CD14-positive monocyte (primary cell): ENCODE measurements at places on chromosomes 6 and 20.
A peak's percentile ranks its signal among the peaks of the same experiment; 100 is the strongest.

DNA sequence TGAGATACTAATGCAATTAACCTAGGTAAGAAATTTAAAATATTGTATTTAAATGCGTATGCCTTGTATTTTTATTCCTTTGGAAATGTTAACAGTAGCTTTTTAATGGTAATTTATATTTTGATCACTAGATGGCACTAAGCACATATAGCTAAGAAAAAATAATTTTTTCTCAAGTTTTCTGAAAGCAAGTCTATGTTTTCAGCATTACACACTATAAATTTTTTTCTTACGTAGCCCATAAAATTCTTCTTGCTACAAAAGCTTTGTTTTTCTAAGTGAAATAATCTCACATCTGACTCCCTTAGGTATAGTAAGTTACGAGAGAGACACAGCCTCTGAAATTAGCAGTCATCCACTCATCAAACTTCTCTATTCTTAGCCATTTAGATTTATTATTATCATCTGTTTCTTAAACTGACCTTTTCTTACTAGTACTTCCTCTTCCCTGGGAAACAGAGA lies 35.7 kb downstream of the TSPYL4 start:
- DNase-seq = peak; percentile 9

GRCh38 chr6:44920952-44921491 lies 407.1 kb upstream of the RUNX2 start:
- DNase-seq = peak; percentile 48

- no peak for DNase-seq
These were observed 56.0 kb downstream of the CLIC5 start for GRCh38 chr6:45959534-45960145.

DNA sequence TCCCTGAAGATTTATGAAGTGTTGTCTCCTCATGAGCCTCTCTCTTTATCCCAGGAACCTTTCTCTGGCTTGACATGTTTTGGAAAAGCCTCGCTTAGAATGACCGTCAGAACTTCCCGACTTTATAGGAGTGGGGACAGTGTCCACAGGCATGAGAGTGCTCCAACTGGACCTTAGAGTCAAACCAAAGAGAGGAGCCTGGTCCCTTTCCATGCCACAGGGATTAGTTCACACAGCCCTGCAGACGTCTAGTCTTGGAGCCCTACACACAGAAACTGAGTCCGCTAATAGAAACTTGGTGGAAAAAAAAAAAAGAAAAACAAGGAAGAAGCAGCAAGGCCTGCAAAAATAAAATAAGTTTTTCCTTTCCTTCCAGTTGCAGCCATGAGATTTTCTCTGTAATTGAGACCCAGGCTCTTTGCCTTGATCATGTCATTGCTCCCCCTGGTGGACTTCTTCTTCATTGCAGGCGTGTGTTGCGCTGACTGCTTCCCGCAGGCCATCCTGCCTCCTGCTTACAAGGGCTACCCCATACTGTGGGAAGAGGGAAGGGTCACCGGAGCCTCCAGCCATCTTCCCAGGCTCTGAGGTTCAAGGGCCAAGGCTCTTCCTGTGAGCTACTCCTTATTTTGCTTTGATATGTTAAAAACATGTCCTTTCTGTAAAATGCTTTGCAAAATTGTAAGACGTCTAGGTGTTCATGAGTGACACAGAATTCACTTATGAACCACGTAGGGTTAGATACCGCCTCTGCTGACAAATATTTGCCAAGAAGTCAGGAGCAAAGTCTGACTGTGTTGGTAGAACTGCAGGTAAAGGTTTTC lies 201.0 kb downstream of the UST start:
- peak; percentile 52 for DNase-seq

- DNase-seq = no peak
These were observed 130.7 kb upstream of the SIM1 start for GRCh38 chr6:100595456-100595855.

GRCh38 chr6:5119090-5119951 lies 34.2 kb downstream of the PPP1R3G start:
- DNase-seq = no peak

DNA sequence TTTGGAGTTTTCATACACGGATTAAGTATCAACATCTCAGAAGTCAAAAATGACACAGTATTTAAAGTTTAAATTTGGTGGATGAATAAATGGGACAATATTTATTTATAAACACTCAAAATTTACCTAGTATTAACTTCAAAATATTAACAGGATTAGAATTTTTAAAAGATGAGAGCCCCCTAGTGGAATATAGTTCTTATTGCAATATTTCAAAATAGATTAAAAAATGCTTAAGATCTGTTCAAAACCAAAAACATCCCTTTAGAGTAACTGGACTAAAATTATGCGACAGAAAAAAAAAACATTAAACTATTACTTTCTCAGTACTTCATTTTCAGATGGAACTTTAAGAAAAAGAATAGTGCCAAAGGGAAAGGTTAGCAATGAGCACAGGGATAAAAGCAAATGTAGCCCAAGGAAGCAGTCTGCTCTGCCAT lies 56.6 kb downstream of the SNX14 start:
- peak; percentile 14 for DNase-seq

DNA sequence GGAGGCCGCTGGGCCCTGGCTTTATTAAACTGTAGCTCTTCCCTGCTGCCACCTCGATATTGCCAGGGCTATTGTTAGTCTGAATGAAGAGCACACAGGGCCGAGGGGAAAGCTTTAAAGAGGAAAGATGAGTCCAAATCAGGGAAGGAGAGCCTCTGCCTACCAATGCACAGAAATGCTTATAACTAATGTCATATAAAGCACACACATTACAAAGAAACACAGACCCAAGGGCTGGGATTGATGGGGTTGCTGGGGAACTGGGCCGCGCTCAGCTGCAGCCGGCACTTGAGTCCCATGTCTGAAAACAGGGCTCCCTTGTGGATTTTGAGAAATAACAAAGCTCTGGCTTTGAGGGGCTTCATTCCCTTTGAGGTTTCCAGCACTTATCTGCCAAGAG lies 232.6 kb downstream of the CD83 start:
- DNase-seq = no peak

- DNase-seq = no peak
These were observed 42.2 kb upstream of the SMAP1 start for GRCh38 chr6:70625436-70625835.

DNA sequence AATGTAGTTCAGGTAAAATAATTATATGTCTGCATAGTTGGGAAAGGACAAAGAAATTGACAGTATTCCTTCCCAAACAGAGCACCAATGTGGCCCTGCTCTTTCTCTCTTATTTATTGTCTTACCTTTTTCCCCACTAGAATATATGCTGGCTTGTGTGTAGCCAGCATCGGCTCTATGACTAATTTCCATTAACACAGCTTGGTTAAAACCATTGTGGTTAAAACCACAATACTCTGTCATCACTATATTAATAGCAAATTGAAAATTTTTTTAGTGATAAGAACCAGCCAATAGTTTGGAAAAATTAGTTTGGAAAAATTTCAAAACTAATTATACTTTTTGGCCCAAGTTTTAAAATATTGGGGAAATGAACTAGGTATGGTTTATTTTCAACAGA lies 535.1 kb downstream of the UTRN start:
- no peak for DNase-seq

GRCh38 chr6:4941782-4942672 lies 61.8 kb downstream of the RPP40 start:
- DNase-seq = peak; percentile 15

GRCh38 chr20:4560667-4561066 lies 161.0 kb upstream of the PRND start:
- DNase-seq = no peak

DNA sequence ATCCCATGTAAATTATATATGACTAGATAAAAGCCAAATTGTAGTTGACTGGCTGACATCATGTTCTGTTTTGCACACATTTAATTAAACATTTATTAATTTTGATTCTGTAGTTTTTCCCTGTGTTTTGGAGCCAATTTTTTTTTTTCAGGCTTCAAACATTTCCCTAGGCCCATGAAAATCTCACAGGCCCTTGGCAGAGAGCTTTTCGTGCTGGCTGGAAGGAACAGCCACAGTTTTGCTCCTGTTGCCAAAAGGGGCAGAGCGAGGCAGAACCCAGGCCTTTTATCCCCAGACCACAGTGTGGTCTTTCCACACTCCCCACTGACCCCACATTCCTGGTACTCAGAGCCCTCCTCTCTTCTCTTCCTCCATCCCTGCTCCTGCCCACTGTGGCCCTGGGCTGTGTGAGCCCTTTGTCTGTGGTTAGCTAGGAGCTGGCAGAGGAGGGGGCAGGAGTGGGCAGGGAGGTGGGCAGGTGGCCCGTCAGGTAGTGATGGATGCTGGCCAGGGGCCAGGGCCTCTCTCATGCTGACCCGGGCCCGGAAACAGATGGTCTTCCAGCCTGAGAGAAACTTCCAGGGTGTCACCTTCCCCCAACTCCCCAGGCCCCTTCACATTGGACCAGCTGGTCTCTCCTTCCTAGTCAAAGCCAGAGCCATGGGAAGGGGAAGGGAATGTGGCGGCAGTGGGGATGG lies 19.4 kb upstream of the CCM2L start:
- DNase-seq = no peak

- DNase-seq = no peak
These were observed 49.5 kb upstream of the TULP4 start for GRCh38 chr6:158262755-158263154.

DNA sequence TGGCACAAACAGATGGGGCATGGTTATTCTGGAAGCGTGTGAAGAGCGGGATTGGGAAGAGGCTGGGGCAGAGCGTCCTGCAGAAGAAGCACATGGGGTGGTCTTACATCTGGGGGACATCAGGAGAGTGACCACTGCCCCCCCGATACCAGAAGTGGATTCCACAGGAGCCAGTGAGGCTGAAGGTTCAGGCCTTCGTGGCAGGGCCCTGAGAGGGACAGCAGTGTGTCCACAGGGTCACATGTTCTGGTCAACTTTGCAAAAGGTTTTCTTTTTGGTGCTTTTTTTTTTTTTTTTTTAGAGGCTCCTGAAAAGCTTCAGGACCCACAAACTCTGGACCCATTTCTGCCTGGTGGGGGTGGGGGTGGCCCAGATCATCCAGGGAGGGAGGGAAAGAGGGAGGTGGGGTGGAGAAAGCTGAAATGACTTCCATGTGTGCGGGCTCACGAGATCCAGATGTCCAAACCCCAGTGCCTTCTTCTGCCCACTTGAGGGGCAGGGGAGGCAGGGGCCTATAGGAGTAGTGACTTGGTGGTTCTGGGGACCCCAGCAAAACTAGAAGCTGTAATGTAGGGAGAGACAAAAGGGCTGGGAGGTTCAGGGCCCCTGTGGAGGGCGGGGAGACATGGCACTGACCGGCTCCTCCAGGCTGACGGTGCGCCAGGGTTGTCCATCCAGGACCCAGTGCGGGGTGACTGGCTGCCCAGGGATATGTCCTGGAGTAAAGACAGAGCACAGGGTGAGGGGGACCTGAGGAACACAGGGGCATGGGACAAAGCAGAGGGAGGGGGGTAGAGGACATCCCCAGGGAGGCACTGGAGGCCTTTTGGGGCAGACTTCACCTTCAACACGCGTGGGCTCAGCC lies 2.7 kb downstream of the ADAM33 start:
- no peak for DNase-seq

DNA sequence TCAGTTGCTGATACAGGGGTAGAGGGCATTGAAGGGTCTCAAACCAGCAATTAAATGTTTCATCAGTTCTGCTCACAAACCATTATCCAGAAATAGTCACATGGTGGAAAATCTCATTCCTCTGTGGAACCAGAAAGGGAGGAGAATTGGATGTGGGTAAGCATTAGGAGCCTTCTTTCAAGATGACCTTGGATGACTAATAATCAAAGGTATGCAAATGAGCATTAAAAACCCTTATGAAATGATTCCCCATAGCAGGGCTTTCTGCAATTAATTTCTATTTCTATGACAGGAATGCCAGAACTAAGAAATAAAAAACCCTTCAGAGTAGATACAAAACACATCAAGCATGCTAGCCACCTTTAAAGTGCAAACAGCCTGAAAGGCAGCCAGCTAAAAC lies 37.4 kb upstream of the HCRTR2 start:
- no peak for DNase-seq

DNA sequence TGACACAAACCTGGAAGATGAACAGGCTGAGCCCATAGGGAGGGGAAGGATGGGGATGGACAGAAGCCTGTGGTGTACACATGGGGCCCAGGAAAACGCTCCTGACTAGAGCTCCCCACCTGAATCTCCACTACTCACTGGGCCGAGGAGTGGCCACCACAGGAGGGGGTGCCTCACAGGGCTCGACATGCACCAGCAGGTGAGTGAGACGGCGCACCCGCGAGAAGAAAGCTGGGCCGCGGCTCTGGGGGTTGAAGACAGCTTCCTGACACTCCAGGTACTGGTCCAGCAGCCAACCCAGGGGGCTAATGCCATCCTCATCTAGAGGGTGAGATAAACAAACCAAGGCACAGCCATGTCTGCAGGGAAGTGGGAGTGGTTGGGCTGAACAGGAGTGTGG lies 10.3 kb downstream of the CUL7 start:
- no peak for DNase-seq

DNA sequence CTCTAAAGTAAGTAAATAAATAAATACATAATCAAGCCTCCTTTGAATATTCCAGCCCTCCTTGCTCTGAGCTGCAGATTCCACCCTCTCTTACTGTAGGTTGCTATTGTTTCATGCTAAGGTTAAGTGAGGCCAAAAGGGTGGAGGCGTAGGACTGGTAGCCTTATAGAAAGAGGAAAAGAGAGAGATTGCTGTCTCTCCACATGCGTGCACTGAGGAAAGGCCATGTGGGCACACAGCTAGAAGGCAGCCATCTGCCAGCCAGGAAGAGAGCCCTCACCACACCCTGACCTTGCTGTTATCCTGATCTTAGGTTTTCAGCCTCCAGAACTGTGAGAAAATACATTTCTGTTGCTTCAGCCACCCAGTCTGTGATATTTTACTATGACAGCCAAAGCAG lies 87.4 kb upstream of the SHLD1 start:
- peak; percentile 48 for DNase-seq

- DNase-seq = no peak
These were observed 31.5 kb upstream of the ADTRP start for GRCh38 chr6:11810039-11810541.

DNA sequence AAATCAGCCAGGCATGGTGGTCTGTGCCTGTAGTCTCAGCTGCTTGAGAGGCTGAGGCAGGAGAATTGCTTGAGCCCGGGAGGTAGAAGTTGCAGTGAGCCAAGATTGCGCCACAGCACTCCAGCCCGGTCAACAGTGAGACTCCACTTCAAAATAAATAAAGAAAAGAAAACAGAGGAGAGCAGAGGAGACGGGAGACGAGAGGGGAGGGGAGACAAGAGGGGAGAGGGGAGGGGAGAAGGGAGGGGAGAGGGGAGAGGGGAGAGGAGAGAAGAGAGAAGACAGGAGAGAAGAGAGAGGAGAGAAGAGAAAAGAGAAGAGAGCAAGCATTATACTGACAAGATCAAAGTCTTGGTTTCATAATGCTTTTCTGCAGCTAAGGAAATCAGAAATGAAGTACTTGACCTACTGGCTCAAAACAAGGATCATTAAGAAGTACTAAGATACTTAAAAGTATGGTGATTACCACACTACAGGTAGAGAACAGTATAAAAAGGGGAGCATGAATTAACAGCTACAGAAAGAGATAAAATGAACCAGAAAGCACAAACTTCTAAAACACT lies 30.5 kb downstream of the FAM8A1 start:
- no peak for DNase-seq

DNA sequence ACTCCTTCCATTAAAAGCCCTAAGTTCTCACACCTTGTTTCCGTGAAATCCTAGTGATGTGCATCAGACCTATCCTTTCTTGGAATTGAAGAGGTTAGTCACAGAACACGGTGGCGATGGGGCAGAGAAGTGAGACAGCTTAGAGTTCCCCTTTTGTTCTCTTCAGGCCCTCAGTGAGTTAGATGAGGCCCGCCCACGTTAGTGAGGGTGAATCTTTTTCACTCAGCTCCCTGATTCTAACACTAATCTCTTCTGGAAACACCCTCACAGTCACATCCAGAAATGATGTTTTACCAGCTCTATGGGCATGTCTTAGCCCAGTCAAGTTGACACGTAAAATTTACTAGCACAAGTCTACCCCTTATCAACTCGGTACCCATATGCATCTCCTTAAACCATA lies 172.7 kb upstream of the NOX3 start:
- no peak for DNase-seq
